ENCODE measurements at places on chromosomes 2 and 18.

GRCh38 chr2:82527124-82527523 lies 1932.0 kb downstream of the SUCLG1 start:
- DNase-seq: no peak

GRCh38 chr18:75070235-75070624 lies 138.7 kb downstream of the PTGR3 start:
- no peak for DNase-seq

DNA sequence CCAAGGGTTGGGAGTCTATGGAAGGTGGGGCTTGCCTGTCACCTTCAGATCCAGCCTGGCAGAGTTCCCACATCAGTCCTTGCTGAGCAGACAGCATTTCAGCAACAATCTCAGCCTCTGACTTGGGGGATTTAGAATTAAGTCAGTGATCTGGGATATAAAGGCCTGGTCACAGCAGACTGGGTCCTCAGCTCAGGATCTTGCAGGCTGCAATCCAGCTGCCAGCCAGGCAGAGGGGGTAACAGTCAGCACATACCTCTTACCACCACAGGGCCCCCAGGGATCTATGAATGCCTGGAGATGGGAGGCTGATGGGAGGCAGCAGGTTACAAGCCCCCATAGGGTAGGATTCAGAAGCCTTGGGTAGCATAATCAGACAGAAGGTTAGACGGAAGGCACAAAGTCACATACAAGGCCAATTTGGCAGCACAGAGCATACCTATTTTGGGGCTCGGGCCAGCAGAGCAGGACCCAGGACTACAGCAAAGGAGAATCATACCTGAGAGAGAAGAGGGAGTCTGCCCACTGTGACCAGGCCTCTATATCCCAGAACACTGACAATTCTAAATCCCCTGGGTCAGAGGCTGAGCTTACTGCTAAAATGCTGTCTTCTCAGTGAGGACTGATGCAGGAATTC lies 163.5 kb downstream of the MTCL1 start:
- DNase-seq: no peak

DNA sequence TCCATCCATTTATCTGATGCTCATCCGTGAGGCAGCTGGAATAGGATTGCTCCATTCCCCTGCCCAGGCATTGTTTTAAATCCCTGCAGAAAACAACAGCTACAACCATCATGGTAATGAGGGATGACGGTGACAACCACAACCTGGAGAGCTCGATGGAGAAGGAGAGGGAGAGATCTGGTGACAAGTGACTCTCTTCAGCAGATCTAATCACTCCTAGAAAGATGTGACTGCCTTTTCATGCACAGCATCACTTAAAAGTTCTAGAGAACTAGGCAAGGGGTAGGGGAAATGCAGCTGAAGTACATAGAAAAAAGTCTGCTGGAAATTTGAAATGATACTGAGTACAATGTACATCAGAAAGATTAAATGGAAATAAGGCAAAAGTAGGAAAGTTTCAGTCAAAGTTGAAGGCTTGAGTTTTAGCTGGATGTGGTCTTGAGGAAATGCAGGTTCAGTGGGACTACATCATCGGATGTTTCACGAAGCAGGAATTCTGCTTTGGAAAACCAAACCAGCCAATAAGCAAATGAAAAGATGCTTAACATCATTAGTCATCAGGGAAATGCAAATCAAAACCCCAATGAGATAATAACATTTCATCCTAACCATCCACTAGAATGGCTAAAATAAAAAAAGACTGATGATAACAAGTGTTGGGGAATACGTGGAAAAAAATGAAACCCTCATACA lies 6.8 kb upstream of the ARHGAP25 start:
- no peak for DNase-seq

DNA sequence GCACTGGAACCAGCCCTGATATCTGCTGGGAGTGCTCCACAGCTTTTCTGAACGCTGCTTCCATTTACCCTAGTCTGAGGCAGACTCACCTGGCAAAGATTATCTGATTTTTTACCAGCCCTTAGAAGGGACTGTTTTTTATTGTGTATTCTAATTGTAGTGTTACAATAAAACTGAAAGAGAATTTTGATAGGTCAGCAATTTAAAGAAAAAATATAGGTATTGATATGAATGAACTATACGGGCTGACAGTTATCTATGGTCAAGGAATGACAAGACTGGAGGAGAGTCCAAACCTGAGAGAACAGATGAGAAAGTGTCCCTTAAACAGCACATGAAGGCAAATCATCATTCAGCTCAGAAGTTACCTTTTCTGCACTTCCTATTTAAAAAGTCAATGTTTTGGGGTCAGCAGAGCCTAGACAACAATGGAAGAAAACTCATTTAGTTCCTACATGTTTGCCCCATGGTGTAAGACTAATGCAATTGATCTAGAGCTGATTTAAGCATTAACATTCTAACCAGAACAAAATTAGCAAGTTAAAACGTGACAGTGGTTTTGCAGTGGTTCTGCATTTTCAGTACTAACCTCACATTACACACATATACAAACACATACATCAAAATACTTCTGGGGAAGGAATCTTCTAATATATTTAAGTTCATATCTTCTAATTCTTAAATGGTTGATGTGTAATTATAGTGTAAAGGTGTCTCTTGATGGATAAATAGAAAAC lies 500.9 kb downstream of the TGIF1 start:
- no peak for DNase-seq

DNA sequence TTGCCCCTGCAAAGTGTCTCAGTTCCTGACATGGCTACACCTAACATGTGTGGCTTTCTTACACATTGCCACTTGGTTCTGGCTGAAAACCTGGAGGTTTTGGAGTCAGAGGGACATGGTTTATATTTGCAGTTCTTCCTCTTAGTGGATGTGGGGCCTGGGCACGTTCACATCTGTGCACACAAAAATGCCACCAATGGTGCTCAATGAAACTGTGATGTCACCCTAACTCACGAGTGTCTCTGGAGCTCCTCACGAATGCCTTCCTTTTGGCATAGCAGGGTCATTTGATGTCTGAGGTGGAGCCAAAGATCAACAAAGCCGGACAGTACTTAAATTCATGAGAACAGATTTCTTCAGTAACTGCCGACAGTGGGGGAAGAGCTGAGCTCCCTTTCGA lies 231.7 kb upstream of the HS6ST1 start:
- DNase-seq: no peak

DNA sequence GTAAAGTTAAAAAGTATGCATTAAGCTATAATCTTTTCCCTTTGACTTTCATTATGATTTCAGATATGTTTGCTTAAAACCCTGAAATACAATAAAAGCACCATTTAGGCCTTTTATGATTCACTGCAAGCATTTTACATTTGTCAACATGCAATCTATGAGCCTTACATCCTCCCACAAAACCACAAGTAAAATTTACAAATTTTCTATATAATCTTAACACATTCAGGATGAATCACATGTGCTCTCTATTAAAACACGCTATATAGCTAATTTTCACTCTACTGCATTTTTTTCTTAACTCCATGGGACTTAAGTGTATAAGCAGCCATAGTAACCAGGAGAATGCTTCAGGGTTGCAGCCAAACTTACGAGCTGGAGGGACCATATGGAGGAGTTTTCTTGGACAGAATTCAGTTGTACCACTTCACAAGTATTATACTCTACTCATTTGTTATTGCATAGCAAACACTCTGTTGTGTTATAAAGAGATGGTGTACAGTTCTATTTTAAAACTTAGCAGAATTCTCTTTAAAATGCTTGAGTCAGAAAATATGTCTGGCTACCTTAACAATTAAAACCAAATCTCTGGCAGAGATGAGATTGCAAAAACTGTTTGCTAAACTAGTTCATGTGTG lies 293.2 kb downstream of the ALK start:
- DNase-seq: no peak

DNA sequence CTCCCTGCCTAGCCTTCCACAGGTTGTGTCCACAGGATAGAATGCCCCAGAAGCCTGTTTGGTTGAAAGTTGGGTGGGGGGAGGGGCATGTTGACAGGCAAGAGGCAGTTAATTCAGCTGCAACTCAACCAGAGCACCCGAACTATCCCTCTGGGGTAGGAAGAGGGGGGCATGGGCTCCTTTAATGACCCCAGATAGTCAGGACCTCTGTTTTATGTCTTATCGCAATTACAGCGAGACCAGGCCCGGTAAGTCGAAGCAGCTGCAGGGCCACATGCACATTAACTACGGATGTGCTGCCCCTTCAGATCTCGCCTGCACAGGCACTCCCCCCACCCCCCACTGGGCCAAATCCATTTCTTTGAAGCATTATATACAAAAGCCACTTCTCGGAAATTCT lies 363.8 kb upstream of the HNRNPA3 start:
- no peak for DNase-seq

- DNase-seq: no peak
Measured at GRCh38 chr18:48486754-48487153, 52.1 kb upstream of the CTIF start.

- DNase-seq: no peak
Measured at GRCh38 chr2:155218945-155219344, 520.5 kb downstream of the KCNJ3 start.

DNA sequence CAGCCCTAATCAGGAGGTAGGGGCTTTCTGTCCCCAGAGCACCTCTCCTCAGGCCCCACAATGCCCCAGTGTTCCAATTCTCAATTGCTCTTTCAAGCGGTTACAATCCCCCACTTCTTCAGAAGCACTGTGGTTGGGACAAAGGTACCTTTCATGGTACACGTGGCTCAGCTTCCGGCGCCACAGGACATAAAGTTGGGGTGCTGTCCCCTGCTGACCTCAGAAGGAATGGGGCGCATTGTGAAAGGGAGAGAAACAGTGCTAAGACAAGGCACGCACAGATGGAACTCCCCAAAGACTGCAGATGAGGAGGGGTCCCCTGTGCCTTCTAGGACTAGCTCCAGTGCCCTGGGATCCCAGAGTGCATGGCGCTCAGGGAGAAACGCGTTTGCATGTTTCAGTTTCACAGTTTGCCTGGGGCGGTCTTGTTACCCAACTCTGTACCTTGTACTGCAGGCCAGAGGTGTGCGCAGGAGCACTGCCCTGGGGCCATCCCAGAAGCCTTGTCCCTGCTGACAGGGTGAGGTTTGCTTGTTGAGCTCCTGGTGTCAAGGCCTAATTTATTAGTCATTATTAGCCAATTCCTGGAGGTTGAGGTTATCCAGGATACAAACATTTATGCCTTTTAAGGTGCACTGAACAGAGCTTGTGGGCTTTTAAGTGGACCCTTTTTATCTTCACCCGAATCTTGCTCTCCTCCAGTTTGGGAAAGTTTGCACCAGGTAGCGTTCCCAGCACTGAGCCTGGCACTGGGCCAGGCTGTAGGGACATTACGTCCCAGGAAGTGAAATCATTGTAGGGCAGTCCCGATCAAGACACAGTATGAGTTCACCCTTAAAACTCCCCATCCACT lies 7.6 kb downstream of the CNDP1 start:
- no peak for DNase-seq

- DNase-seq: peak; percentile 64
Measured at GRCh38 chr2:227472265-227473121, 537 bp downstream of the AGFG1 start.

GRCh38 chr2:215904101-215904500 lies 109.2 kb downstream of the MREG start:
- DNase-seq: no peak

GRCh38 chr2:39685126-39685525 lies 19.4 kb downstream of the TMEM178A start:
- no peak for DNase-seq

GRCh38 chr18:56238576-56238975 lies 399.8 kb downstream of the TXNL1 start:
- no peak for DNase-seq

DNA sequence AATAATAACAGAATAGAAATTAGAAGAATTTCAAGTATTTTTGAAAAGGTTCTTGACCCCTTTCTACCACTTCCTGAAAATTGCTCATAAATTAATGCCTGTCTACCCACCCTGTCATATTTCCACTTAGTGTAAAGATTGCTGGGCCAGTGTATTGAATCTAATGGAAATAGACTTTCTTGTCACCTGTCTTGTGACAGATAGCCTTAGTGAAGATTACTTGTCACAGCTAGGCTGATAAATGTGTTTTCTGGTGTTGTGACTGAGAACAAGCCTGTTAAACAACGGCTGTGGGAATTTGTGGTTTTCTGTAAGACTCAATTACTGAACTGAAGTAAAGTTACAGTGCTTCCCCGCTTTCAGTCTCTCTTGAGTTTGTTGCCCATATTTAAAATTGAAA lies 37.0 kb downstream of the PIK3C3 start:
- DNase-seq: no peak

GRCh38 chr2:40550085-40550484 lies 98.2 kb upstream of the SLC8A1 start:
- DNase-seq: no peak

DNA sequence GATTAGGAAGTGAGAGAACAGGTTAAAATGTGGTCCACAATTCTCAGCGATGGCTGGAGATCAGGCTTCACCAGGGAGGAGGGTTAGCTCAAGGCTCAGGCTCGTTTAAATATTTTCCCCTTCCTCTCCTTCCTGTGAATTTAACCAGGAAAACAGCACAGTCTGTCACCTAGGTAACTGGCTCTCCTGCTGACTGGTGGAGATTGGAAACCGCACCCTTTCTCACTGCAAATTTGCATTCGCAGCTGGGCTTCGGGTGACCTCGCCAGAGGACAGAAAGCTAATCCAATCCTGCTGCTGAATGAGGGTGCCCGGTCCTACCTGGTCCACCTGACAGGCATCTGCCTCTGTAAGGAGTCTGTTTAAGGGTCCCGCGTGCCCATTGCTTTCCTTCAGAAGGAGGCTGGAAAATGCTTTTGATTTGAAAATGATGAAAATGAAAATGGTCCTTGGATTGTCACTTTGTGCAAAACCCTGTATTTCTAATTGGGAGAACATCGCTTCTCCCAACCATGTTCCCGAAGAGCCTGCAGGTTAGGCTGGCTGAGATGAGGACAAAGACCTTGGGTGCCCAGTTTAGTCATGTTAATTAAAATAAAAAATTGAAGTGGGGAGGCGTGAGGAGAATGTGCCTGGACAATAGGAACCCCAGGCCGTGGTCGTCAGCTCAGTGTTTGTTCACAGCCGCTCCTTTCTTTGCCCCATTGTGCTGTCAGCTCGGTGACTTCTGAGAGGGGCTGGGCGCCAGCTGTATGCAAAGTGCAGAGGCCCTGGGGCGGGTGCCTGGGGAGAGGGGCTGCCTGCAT lies 43.4 kb upstream of the MTCL1 start:
- no peak for DNase-seq

- DNase-seq: no peak
Measured at GRCh38 chr18:9348766-9349165, 14.2 kb downstream of the TWSG1 start.

GRCh38 chr2:85409845-85410583 lies at the start of gene CAPG:
CAPG (minus strand) TSS chr2:85410366; CDS start chr2:85402145, 8,221 bp downstream.
- DNase-seq: no peak

GRCh38 chr18:72630991-72631390 lies 86.8 kb upstream of the CBLN2 start:
- DNase-seq: no peak

DNA sequence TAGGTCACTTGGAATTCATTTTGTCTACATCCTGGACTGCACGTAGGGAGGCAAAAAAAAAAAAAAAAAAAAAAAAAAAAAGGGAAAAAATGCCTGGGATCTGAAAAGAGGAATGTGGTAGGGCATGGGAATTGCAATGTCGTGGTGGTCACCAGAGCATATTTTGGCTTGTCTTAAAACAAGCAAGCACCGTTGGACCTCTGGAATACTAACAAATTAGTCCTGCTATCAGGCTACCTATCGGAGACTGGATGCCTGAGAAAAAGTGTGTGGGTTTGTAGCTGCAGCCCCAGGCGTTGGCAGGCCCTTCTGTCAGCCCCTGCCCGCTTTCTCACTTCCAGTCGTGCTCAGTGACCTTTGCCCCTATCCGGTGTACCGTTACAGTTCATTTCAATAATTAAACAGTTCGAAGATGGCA lies 588.5 kb upstream of the ZEB2 start:
- no peak for DNase-seq

GRCh38 chr2:44980751-44981713 lies 28.2 kb downstream of the SIX2 start:
- DNase-seq: no peak

All from stimulated activated naive CD8-positive, alpha-beta T cell treated with anti-CD3 and anti-CD28 coated beads, Interleukin-15, amount 100 ng/mL, for 72 hours (primary cell).